ENCODE measurements at places on chromosomes 13 and 19. TPM values are rescaled to one million over a fixed set of nuclear protein-coding genes. Genes with fewer than 3 reads are reported as not detected.

- no peak for DNase-seq
- H3K27ac ChIP-seq: no peak overlapping the region
- no peaks in the 10 kb centered on the region for H3K36me3 ChIP-seq
- no peaks in the 10 kb centered on the region for H3K27me3 ChIP-seq
Measured at GRCh38 chr13:41812237-41812636, 148.7 kb downstream of the VWA8 start.

DNA sequence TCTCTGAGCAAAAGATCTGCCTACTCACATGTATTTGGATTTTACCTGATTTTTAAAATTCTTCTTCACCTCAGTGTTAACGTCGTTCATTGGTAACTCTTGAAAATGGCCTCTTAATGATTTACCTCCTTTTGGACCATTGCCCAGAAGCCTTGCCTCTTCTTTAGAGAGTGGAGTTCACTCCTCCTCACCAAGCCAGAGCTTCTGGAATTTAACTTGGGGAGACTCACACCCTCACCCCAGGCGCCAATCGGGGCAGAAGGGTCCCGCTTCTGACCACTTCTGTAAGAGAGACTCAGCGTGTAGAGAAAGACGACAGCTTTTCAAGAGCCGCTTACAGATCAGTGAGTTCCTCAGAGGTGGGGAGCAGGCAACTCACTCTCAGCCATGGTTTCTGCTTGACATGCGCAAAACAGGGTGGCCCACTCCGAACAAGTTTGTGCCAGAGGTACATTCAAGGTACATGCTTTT is 2.7 kb downstream of the PNMA8C start:
- no peaks in the 10 kb centered on the region for H3K36me3 ChIP-seq
- H3K4me3 ChIP-seq: peak overlapping the region; percentile 44
- peaks cover 5% of the 10 kb centered on the region for H3K4me1 ChIP-seq
- no peaks in the 10 kb centered on the region for H3K27me3 ChIP-seq
- DNase-seq: no peak

DNA sequence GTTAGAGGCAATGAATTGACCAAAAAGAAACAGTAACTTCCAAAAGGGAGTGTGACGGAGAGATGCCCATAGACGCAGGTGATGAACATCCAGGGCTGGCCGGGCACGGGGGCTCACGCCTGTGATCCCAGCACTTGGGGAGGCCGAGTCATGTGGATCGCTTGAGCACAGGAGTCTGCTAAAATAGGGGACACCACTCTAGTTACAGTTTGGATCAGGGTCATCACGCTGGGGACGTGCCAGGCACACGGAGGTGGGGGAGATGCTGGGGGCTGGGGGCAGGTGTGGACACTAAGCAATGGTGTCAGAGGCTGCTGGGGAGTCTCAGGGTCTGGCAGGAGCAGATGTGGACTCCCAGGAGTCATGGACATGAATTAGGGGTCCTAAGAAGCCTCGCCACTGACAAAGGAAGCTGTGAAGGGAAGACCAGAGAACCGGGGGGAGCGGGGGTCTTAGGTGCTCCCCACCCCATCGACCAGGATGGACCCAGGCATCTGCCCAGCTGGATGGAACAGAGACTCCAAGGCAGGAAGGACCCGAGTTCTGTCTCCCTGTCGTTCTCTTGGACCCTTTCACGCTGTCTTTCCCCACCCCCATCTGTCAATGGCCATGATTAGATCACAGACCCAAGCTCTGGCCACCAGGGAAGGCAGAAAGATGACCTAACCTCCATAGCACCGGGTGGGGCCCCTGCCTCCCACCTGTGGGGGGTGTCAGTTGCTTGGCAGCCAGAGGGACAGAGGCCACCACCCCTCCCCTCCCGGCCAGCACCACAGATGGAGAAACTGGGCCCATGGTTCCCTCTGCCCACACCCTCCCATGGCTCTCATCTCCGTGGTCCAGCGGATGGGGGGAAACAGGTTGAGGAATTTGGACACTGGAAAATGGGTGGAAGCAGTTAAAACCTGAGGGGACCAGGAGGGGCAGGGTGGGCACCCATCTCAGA is 19.6 kb downstream of the CCDC8 start:
- H3K36me3 ChIP-seq: no peaks in the 10 kb centered on the region
- peaks cover 2% of the 10 kb centered on the region for H3K4me1 ChIP-seq
- H3K4me3 ChIP-seq: no peak overlapping the region
- peak; percentile 45 for DNase-seq

GRCh38 chr13:96686286-96686685 is 308.0 kb downstream of the OXGR1 start:
- no peaks in the 10 kb centered on the region for H3K36me3 ChIP-seq
- no peak overlapping the region for H3K4me3 ChIP-seq
- no peak overlapping the region for H3K27ac ChIP-seq
- DNase-seq: no peak

GRCh38 chr13:50990818-50991506 is 81.4 kb downstream of the RNASEH2B start:
- DNase-seq: peak; percentile 47
- H3K36me3 ChIP-seq: no peaks in the 10 kb centered on the region
- H3K27ac ChIP-seq: peak overlapping the region; percentile 35
- H3K4me1 ChIP-seq: peaks cover 7% of the 10 kb centered on the region

- no peaks in the 10 kb centered on the region for H3K36me3 ChIP-seq
- no peak for DNase-seq
- H3K27me3 ChIP-seq: no peaks in the 10 kb centered on the region
Measured at GRCh38 chr13:46404733-46405100, 17.7 kb upstream of the RUBCNL start.

- no peak for DNase-seq
- H3K4me3 ChIP-seq: no peak overlapping the region
- H3K36me3 ChIP-seq: no peaks in the 10 kb centered on the region
Measured at GRCh38 chr13:20696073-20696472, 7.4 kb upstream of the IL17D start.

DNA sequence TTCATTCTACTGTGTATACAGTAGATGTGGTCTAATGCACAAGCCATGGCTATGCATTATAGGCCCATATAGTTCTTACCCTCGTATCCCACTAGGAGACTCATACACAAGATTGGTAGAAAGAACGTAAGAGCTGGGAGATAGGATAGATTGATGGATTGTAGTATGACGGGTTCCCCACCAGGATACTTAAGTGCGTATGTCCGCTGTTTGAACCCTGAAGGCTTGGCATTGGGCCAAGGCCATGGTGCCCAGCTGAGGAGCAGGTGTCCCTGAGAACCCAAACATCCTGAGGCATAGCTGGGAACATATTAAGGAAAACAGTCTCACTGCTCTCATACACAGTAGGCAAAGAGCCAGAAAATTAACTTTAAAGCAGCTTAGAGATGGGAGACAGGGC is 617.5 kb upstream of the KLF12 start:
- H3K36me3 ChIP-seq: no peaks in the 10 kb centered on the region
- no peaks in the 10 kb centered on the region for H3K27me3 ChIP-seq
- no peak for DNase-seq
- no peak overlapping the region for H3K4me3 ChIP-seq

GRCh38 chr13:70814684-70815083 is 706.4 kb upstream of the KLHL1 start:
- H3K27ac ChIP-seq: no peak overlapping the region
- H3K4me3 ChIP-seq: no peak overlapping the region
- DNase-seq: no peak

DNA sequence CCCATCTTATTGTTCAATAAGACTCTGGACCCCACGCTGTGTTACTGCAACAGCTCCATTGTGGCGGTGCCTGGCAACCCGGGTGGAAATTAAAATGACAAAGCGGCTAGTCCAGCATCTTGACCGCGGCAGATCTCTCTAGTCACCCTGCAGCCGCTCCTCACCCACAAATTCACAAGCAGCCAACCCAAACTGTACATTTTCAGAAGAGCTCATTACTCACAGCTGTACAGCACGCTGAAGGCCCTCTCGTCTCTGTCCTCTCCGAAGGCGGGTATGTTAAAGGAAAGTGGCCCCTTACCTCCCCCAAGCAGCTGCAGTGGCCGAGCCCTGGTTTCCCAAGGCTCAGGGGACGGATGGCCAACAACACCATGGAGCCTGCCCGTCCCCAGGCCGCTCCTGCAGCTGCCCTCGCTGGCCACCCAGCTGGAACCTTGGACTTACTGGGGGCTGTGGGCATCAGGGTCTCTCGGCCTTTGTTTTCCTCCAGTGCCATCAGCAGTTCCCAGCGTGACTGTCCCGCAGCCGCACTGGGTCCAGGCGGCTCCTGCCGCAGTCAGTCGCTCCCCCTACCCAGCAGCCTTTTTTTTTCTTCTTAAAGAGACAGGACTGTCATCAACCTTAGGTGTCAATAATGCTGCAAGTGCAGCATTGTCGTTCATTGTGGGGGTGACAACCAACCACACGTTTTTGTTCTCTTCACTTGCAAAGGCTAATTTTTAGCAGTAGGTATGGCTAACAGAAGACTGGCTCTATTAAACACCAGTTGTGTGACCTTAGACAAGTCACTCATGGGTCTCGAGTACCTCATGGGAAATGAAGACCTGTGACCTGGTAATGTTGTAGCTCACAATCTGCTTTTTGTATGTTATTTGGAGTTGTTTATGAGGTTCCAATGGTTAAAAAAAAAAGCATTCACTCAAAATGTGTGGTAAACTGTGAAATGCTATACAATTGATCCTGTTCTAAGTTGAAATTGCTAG is at the start of gene SACS:
Gene SACS, minus strand, starts transcription at position 532 of the 983 bp plus-strand sequence. CDS start 22,463 bp downstream, outside the sequence.
- no peaks in the 10 kb centered on the region for H3K27me3 ChIP-seq
- H3K4me3 ChIP-seq: peak within 1 kb of the TSS; percentile 31
- H3K4me1 ChIP-seq: no peaks in the 10 kb centered on the region

- no peaks in the 10 kb centered on the region for H3K27me3 ChIP-seq
- H3K36me3 ChIP-seq: no peaks in the 10 kb centered on the region
- DNase-seq: no peak
- H3K4me3 ChIP-seq: no peak overlapping the region
- H3K4me1 ChIP-seq: no peaks in the 10 kb centered on the region
Measured at GRCh38 chr13:84730376-84730775, 848.1 kb upstream of the SLITRK1 start.

DNA sequence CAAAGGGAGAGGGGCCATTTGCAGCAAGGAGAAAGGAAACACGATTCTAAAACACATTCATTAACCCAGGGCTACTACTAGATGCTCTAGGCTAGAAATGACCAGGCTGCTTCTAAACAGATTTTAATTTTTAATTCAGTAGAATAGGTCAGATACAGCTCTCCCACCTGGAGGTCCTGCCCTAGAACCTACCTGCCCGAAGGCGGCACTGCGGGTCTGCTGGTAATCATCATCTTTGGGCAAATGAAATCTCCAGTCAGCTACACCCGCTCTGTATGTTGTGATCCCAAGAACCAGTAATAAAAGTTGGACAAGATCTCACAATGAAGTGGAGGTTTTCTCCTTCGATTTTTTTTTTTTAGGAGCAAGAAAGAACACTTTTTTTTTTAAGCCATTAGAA is 345.3 kb downstream of the ENOX1 start:
- no peak overlapping the region for H3K4me3 ChIP-seq
- no peak overlapping the region for H3K27ac ChIP-seq
- no peaks in the 10 kb centered on the region for H3K4me1 ChIP-seq
- no peak for DNase-seq
- H3K27me3 ChIP-seq: no peaks in the 10 kb centered on the region
- no peaks in the 10 kb centered on the region for H3K36me3 ChIP-seq

DNA sequence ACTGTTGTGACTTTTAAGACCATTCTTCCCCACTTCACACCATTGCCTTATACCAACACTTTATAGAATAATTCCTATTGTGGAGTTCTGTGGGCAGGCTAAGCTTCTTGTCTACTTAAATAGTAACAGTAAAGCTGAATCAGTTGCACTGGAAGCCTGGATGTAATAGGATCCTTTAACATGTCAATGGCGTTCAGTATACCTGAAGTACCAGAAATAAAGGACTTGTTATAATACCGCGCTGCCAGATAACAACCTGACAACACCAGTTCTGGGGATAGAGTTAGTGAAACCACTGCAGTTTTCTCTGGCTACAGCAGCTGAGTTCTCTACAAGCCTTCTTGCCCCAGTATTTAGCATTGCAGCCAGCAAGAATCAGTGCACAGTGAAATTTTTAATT is 52.0 kb upstream of the TNFRSF19 start:
- H3K4me3 ChIP-seq: no peak overlapping the region
- H3K27me3 ChIP-seq: no peaks in the 10 kb centered on the region
- H3K4me1 ChIP-seq: no peaks in the 10 kb centered on the region
- no peak overlapping the region for H3K27ac ChIP-seq
- H3K36me3 ChIP-seq: no peaks in the 10 kb centered on the region
- DNase-seq: no peak

- no peaks in the 10 kb centered on the region for H3K36me3 ChIP-seq
- no peak overlapping the region for H3K4me3 ChIP-seq
- no peak overlapping the region for H3K27ac ChIP-seq
- H3K27me3 ChIP-seq: no peaks in the 10 kb centered on the region
Measured at GRCh38 chr13:75399168-75399878, 82.6 kb downstream of the TBC1D4 start.

DNA sequence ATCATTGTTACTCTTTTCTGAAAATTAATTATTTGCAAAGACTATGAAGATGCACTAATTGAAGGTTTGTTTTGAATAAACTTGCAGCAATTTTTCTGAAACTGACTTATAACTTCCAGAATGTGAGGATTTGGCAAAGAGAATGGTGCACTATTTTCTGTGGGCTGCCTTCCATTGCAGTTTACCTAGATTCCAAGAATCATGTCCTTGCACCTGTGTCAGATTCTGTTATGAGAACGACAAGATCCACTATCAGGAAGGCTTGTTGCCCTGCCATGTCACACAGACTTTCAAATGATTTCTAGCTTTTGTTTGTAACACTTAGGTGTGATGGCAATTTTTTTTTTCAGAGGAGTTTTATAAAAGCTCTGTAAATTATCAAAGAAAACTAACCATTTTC is 5.6 kb upstream of the SLAIN1 start:
- H3K36me3 ChIP-seq: no peaks in the 10 kb centered on the region
- no peak overlapping the region for H3K27ac ChIP-seq
- H3K4me1 ChIP-seq: no peaks in the 10 kb centered on the region
- H3K4me3 ChIP-seq: no peak overlapping the region
- no peaks in the 10 kb centered on the region for H3K27me3 ChIP-seq

- no peak for DNase-seq
- H3K27me3 ChIP-seq: no peaks in the 10 kb centered on the region
- H3K4me3 ChIP-seq: no peak overlapping the region
- no peak overlapping the region for H3K27ac ChIP-seq
- no peaks in the 10 kb centered on the region for H3K36me3 ChIP-seq
Measured at GRCh38 chr13:102510072-102510471, 86.7 kb upstream of the TPP2 start.

GRCh38 chr13:99308471-99309087 is 1.4 kb upstream of the GPR183 start:
- H3K4me1 ChIP-seq: peaks cover 13% of the 10 kb centered on the region
- no peaks in the 10 kb centered on the region for H3K27me3 ChIP-seq
- no peak for DNase-seq
- H3K27ac ChIP-seq: no peak overlapping the region
- no peaks in the 10 kb centered on the region for H3K36me3 ChIP-seq

HCST gene
- total RNA-seq: 0.92 TPM

MBD3L3 gene
- total RNA-seq: not detected

ASPDH gene
- total RNA-seq: not detected

P2RY11 gene
- 6.9 TPM for total RNA-seq

GSK3A gene
- total RNA-seq: 39.6 TPM

NKPD1 gene
- 0.57 TPM for total RNA-seq

PLIN5 gene
- total RNA-seq: 48.5 TPM

ZNF345 gene
- 14.1 TPM for total RNA-seq

FUT6 gene
- total RNA-seq: not detected

FLT1 gene
- total RNA-seq: 31.4 TPM

Measured in ovary (tissue), 10 donors.